ENCODE measurements at places on chromosomes 1 and 21.
A peak's percentile ranks its signal among the peaks of the same experiment; 100 is the strongest.

DNA sequence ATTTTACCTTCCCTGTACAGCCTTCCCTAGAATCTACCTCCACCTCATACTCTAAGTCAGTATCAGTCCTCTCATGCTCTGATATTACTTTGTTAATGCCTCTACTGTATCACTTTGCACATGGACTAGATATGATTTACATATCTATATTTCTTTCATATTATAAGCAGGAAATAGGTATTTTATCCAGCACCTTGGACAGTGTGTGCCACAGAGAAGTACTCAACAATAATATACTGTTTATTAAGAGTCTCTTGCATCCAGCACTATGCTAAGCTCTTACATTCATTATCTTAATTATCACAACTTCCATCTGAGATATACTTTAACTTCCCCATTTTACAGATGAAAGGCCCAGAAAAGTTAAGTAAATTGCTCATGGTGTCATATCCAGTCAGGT is 247.9 kb upstream of the DAB1 start:
- DNase-seq, result no peak

DNA sequence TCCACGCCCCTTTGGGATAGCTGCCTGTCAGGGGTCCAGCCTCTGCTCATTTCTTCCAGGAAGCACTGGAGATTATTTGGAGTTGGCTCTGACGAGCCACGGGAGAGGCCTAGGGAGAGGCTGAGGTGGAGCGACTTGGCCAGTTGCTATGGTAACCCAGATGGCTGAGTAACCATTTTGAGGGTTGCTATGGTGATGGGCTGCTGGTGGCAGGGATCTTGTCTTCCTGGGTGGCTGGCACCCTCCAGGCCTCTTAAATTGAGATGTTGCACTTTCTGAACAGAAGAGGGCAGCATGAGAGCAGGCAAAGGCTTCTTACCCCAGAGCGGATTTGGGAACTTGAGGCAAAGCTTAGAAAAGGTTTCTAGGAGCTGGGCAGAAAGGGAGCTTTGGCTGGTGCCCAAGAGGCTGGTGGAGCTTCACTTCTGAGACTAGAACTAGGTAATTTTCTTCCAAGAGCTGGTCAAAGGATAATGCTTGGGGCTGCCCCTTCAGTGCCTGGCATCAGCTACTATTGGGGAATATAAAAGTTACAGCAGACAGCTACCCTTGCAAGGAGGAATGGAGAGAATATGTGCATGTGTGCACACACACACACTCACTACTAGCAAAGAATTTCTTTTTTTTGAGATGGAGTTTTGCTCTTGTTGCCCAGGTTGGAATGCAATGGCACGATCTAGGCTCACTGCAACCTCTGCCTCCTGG is 72.5 kb downstream of the NDUFS5 start:
- peak; percentile 95 for DNase-seq

GRCh38 chr1:228960705-228961104 is 225.4 kb downstream of the RHOU start:
- no peak for DNase-seq

DNA sequence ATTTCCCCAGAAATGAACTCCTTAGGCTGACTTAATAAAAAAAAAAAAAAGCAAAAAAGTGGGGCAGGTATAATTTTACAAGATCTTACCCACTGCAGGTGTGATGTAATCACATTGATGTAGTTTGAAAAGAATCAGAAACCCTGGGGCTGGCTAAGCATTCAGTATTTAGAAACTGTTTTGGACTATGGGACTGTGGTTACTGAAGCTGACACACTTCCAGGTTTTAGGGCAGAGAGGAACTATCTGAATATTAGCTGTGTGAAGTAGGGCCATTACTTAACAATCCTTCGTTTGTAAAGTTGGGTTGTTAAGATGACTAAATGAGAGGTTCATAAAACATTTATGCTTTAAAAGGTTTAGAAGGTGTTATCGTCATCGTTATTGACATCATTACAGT is 165.3 kb downstream of the FASLG start:
- peak; percentile 21 for DNase-seq
